H1 (cell line): ENCODE measurements at places on chromosomes 12 and 14. TPM values are rescaled to one million over a fixed set of nuclear protein-coding genes. Genes with fewer than 3 reads are reported as not detected.

Gene SLC6A15
- polyA plus RNA-seq = 1.8 and 3.1 TPM in 2 replicates

DNA sequence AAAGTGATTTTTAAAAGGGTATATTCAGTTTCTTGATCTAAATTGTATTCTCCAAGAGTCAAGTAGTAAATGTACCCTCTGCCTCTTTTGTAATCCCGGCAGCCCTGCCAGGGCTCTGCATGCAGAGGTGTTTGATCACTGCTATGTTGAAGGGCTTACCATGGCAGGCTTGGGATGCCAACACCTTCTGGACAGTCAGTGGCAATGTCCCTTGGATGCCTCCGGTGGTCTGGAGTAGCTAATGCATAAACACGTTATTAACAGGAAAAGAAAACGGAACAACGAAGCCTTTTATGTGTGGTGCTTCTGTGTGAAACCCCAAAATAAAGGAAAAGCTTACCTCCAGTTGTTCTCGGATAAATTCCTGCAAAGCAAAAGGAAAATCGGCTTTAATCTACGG lies 19.9 kb downstream of the EIF2B2 start:
- H3K27me3 ChIP-seq = no peaks in the 10 kb centered on the region
- H3K36me3 ChIP-seq = no peaks in the 10 kb centered on the region; the same call in 1 of the 2 replicates
- no peak for DNase-seq
- no peaks in the 10 kb centered on the region for H3K4me1 ChIP-seq

DNA sequence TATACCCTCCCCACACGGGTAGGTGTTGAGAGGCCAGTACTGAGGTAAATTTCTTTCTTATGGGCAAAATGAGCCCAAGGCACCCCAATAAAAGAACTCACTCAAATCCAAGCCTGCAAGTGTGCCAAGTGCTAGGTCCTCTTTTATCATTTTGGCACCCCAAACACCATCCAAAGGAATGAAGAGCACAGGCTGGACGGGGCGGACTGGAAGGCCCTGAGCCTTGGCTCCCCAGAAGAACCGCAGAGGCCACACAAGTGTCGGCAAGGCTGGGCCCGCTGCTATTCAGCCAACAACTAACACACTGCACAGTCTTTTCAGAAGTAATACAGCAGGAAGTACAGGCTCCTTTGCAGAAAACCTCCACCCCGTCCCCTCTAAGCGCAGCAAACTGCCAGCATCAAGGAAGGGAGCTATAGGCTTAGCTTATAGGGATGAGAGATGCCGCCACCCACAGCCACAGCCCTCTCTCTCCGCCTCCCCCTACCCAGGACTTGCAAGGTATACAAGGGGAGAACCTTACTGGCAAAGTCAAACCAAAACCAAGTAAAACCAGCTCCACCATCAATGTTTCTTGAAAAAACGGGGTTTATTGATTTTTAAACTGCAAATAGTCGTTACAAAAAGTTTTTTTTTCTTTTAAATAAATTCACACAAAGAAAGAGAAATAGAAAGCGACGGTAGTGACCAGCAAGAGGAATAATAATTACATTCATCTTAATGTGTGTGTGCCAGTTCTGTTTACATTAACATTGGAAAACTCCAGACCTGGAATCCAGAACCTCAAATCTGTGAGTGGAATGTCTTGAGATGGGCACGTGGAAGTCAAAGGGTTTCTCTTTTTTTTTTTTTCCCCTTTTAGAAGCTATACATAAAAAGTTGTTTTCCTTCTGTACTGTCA lies 5.5 kb downstream of the ZFP36L1 start:
- H3K4me3 ChIP-seq = no peak overlapping the region
- no peaks in the 10 kb centered on the region for H3K27me3 ChIP-seq
- H3K4me1 ChIP-seq = peaks cover 14% of the 10 kb centered on the region
- DNase-seq = no peak
- peaks cover 35% of the 10 kb centered on the region for H3K36me3 ChIP-seq

DNA sequence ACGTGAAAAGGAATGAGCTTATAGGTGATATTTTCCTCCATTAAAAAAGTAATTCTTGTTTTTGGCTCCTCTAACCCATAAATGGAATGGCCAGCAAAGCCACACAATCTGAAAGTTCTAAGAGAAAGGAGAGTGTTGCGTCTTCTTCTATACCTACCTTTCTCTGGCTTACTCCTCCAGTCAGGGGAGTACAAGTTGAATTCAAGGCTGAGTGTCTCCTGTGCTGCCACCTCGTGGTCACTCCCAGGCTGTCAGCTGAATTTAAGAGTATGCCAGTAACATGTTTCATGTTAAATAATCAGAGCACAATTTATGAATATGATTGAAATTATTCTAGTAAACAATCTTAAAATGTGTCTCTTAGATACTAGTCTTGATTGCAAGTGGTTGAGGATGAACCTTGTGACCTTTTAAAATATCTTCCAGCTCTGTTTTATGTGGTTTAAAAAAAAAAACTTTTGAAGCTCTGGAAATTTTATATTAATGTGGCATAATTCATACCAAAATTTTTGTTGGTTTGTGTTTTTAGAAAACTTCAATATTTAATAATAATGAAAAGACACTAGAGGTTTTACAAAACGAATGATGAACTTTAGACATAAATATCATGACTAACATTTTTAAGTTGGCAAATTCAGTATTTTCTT lies 31.7 kb downstream of the PTHLH start:
- no peaks in the 10 kb centered on the region for H3K36me3 ChIP-seq

Gene BDKRB2
- 0.21 and 0.24 TPM in 2 replicates for polyA plus RNA-seq

Gene CLEC14A
- polyA plus RNA-seq = 0.09 and 0.17 TPM in 2 replicates

DNA sequence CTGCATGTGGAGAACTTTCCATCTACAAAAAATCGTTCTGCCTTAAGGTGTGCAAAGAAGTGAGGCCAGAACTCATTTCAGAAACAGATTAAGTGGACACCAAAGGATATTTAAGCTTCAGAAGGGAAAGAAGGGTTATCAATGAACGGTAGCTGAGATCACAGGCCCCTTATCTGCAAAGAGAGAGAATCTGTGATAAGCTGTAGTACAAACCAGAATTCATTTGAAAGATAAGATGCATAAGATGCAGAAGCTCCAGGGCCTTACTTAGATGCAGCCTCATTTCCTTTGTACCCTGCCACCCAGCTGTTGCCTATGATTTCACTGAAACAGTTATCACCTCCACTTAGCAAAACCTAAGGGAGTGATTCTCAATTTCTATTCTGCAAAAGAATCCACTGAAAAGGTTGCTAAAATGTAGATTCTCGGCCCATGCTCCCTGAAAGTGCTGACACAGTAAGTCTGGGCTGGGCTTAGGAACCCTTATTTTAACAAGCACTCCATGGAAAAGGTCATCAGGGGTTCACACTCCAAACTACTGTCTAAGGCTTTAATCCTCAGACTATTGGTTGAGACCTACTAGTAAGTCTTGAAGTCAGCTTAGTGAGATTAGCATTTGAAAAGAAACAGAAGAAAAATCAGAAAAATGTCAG lies 64.8 kb downstream of the HELB start:
- H3K27me3 ChIP-seq = no peaks in the 10 kb centered on the region
- H3K27ac ChIP-seq = no peak overlapping the region
- no peaks in the 10 kb centered on the region for H3K36me3 ChIP-seq
- H3K4me3 ChIP-seq = no peak overlapping the region
- DNase-seq = no peak
- H3K4me1 ChIP-seq = no peaks in the 10 kb centered on the region

Gene TBC1D30
- polyA plus RNA-seq = 2.8 TPM in 2 replicates

- DNase-seq = no peak
- H3K4me3 ChIP-seq = no peak overlapping the region
- no peaks in the 10 kb centered on the region for H3K27me3 ChIP-seq
- no peak overlapping the region for H3K27ac ChIP-seq
These were observed 404.4 kb upstream of the CCDC196 start for GRCh38 chr14:66081594-66082376.

Gene PSME2
- 71.8 and 76.8 TPM in 2 replicates for polyA plus RNA-seq

Gene FERMT2
- polyA plus RNA-seq = 51.4 and 53.3 TPM in 2 replicates

Gene TAS2R31
- 0.13 and 0.24 TPM in 2 replicates for polyA plus RNA-seq

Gene KRT85
- polyA plus RNA-seq = not detected in 2 replicates

DNA sequence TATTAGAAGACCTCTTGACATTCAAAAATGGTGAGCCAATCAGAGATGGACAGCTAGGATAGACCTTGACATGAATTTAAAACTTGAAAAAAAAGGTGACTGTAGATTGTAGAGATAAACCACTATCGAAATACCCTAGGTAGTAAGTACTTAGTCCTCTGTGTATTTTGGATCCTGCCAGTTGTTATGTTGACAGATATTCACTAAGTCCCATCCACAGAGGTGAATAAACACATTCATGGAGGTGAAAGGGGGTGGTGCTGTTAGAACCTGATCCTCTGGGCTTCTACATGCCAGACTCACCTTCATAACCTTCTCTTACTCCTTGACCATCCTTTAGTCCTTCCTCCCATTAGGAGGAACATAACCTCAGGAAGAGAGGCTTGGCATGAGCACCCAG lies 72.3 kb downstream of the OTX2 start:
- no peaks in the 10 kb centered on the region for H3K27me3 ChIP-seq
- no peaks in the 10 kb centered on the region for H3K4me1 ChIP-seq
- peak; percentile 16 for DNase-seq
- no peaks in the 10 kb centered on the region for H3K36me3 ChIP-seq
- H3K27ac ChIP-seq = no peak overlapping the region

Gene STXBP6
- 6.0 and 9.4 TPM in 2 replicates for polyA plus RNA-seq

- DNase-seq = no peak
- no peaks in the 10 kb centered on the region for H3K36me3 ChIP-seq
- no peaks in the 10 kb centered on the region for H3K27me3 ChIP-seq
- H3K4me3 ChIP-seq = no peak overlapping the region
- H3K27ac ChIP-seq = no peak overlapping the region
- no peaks in the 10 kb centered on the region for H3K4me1 ChIP-seq
These were observed 195.4 kb upstream of the ARHGAP5 start for GRCh38 chr14:31881531-31882310.

DNA sequence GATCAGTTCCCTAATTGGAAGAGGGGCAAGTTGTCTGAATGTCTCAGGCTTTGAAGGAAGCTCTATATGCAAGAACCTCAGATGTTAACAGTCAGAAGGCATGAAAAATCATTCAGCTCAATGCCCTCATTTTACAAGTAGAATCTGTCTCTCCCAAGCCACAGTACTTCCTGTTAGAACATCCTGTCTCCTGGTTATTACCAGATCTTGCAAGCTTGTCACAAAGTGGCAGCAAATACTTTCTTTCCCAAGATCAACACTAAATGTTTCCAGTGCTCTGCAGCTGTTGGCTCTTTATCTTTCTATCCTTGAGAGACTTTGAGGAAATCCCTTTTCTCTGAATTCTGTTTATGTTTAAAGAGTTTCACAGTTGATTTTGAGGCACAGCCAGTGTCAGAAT lies 235.5 kb downstream of the AKAP6 start:
- H3K36me3 ChIP-seq = no peaks in the 10 kb centered on the region
- no peak for DNase-seq
- H3K27ac ChIP-seq = no peak overlapping the region

Gene PRKAB1
- polyA plus RNA-seq = 32.1 and 33.7 TPM in 2 replicates

Gene GYS2
- polyA plus RNA-seq = not detected in 2 replicates

- no peak overlapping the region for H3K27ac ChIP-seq
- no peak overlapping the region for H3K4me3 ChIP-seq
- no peaks in the 10 kb centered on the region for H3K36me3 ChIP-seq
- H3K27me3 ChIP-seq = no peaks in the 10 kb centered on the region
These were observed 12.2 kb downstream of the NELL2 start for GRCh38 chr12:44863867-44864266.

GRCh38 chr12:51132693-51133092 lies 40.2 kb downstream of the TFCP2 start:
- no peaks in the 10 kb centered on the region for H3K27me3 ChIP-seq
- no peak for DNase-seq
- no peak overlapping the region for H3K4me3 ChIP-seq
- H3K27ac ChIP-seq = no peak overlapping the region
- H3K36me3 ChIP-seq = no peaks in the 10 kb centered on the region

GRCh38 chr12:125247477-125247876 lies 182.2 kb downstream of the AACS start:
- peaks cover 5% of the 10 kb centered on the region for H3K4me1 ChIP-seq
- no peak overlapping the region for H3K4me3 ChIP-seq
- H3K27ac ChIP-seq = no peak overlapping the region

DNA sequence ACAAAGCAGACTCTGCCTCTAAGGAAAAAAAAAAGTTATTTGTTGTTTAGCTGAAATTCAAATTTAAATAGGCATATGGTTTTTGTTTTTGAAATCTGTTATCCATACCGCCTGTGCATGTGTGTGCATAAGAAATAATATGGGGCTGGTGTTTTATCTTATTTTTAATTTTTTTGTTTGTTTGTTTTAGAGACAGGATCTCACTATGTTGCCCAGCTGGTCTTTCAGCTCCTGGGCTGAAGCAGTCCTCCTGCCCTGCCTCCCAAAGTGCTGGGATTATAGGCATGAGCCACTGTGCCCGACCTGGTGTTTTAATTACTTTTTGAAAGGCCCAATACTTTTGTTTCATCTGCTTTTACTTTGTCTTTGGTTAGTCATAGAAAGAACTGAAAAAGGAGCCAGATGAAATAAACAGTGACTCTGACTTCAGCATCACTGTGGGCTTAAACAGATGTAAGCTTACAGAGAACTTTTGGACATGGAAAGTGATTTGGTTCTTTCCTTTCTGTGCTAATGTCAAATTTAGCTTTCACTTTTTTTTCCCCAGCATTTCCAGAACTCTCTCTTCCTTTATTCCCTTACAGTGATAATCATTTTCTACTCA lies 37.2 kb downstream of the SUPT16H start:
- peaks cover 5% of the 10 kb centered on the region for H3K36me3 ChIP-seq
- no peaks in the 10 kb centered on the region for H3K27me3 ChIP-seq
- no peaks in the 10 kb centered on the region for H3K4me1 ChIP-seq
- H3K4me3 ChIP-seq = no peak overlapping the region
- H3K27ac ChIP-seq = no peak overlapping the region

- no peaks in the 10 kb centered on the region for H3K36me3 ChIP-seq
- no peaks in the 10 kb centered on the region for H3K27me3 ChIP-seq
- H3K4me1 ChIP-seq = no peaks in the 10 kb centered on the region
These were observed 26.4 kb upstream of the DICER1 start for GRCh38 chr14:95183532-95184412.

GRCh38 chr14:37869633-37870032 lies 274.2 kb downstream of the TTC6 start:
- no peaks in the 10 kb centered on the region for H3K27me3 ChIP-seq
- H3K4me3 ChIP-seq = no peak overlapping the region
- DNase-seq = no peak
- H3K27ac ChIP-seq = no peak overlapping the region
- peaks cover 2% of the 10 kb centered on the region; the same call in 1 of the 2 replicates for H3K4me1 ChIP-seq
